Endothelial cell of umbilical vein (primary cell): ENCODE measurements at places on chromosomes 7 and 10. TPM values are rescaled to one million over a fixed set of nuclear protein-coding genes. Genes with fewer than 3 reads are reported as not detected.

AZGP1 gene
- not detected in 2 replicates for total RNA-seq

ARHGAP22 gene
- total RNA-seq, result 48.6 and 50.3 TPM in 2 replicates

ZNF394 gene
- total RNA-seq, result 19.8 and 22.8 TPM in 2 replicates

SLC39A12 gene
- not detected in 2 replicates for total RNA-seq

ZDHHC4 gene
- total RNA-seq, result 29.9 and 31.3 TPM in 2 replicates

FKBP6 gene
- total RNA-seq, result not detected in 2 replicates

ZNF503 gene
- 2.2 and 2.7 TPM in 2 replicates for total RNA-seq

HIPK2 gene
- 40.3 and 43.8 TPM in 2 replicates for total RNA-seq
